T-cell (primary cell): ENCODE measurements at places on chromosomes 6 and 20.

GRCh38 chr6:56547687-56548086, 95.0 kb downstream of the DST start:
- H3K4me3 ChIP-seq: no peak overlapping the region
- no peak for DNase-seq
- no peaks in the 10 kb centered on the region for H3K4me1 ChIP-seq
- no peaks in the 10 kb centered on the region for H3K36me3 ChIP-seq
- H3K27me3 ChIP-seq: peaks cover 2% of the 10 kb centered on the region

- no peak for DNase-seq
- no peaks in the 10 kb centered on the region for H3K27me3 ChIP-seq
- H3K27ac ChIP-seq: no peak overlapping the region
Measured at GRCh38 chr6:132499757-132500156, 13.2 kb downstream of the STX7 start.

GRCh38 chr20:641516-641875, 11.5 kb downstream of the SRXN1 start:
- no peak for DNase-seq
- no peak overlapping the region for H3K27ac ChIP-seq
- H3K27me3 ChIP-seq: no peaks in the 10 kb centered on the region
- H3K36me3 ChIP-seq: no peaks in the 10 kb centered on the region
- peaks cover 15% of the 10 kb centered on the region for H3K4me1 ChIP-seq

DNA sequence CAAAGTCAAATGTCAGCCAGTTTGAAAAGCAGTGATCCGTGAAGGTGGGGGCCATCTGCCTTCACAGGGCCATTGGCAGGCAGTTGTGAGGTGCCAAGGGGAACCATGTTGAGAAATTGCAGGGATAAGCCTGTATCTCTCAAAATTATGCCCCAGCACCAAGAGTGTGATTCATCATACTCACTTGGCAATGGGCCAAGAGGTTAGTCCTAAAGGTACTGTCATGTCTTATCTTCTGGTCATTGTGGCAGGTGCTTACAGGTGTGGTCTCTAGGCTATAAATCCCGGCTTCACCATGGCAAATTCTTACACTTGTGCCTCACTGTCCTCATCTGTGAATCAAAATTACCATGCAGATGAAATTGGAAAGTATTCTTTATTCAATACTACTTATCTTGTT, 150.7 kb upstream of the LAMP5 start:
- H3K36me3 ChIP-seq: no peaks in the 10 kb centered on the region
- H3K4me3 ChIP-seq: no peak overlapping the region
- no peak for DNase-seq
- H3K27ac ChIP-seq: no peak overlapping the region
- no peaks in the 10 kb centered on the region for H3K4me1 ChIP-seq

DNA sequence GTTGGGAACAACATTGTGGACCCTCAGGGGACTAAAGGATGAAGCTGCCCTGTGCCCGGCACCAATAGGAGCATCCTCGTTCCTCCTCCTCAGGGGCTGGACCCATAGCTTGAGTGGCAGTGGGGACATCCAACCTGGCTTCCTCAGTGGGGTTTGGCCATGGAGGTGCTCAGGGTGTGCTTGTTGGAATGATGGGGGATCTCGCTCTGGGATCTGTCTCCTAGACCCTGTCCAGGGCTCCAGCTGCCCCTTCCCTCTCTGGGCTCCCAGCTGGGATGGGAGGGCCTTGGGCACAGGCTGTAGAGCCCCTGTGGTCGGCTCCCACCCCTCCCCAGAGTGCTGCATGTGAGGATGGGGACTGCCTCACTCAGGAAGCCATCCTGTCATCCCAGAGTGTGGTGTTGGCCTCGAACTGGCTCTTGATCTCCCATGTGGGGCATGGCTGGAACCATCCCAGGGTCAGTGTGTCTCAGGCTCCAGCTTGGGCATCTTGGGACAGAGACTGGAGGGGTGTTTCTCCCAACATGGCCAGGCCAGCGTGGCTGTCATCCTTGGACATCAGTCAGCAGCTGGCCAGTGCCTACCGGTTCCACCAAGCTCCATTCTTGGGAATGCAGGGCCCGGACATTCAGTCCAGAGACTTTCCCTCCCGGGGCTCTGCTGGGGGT, 9.5 kb upstream of the MYT1 start:
- H3K27ac ChIP-seq: no peak overlapping the region
- DNase-seq: no peak
- H3K27me3 ChIP-seq: peaks cover 39% of the 10 kb centered on the region
- no peaks in the 10 kb centered on the region for H3K36me3 ChIP-seq
- no peak overlapping the region for H3K4me3 ChIP-seq

DNA sequence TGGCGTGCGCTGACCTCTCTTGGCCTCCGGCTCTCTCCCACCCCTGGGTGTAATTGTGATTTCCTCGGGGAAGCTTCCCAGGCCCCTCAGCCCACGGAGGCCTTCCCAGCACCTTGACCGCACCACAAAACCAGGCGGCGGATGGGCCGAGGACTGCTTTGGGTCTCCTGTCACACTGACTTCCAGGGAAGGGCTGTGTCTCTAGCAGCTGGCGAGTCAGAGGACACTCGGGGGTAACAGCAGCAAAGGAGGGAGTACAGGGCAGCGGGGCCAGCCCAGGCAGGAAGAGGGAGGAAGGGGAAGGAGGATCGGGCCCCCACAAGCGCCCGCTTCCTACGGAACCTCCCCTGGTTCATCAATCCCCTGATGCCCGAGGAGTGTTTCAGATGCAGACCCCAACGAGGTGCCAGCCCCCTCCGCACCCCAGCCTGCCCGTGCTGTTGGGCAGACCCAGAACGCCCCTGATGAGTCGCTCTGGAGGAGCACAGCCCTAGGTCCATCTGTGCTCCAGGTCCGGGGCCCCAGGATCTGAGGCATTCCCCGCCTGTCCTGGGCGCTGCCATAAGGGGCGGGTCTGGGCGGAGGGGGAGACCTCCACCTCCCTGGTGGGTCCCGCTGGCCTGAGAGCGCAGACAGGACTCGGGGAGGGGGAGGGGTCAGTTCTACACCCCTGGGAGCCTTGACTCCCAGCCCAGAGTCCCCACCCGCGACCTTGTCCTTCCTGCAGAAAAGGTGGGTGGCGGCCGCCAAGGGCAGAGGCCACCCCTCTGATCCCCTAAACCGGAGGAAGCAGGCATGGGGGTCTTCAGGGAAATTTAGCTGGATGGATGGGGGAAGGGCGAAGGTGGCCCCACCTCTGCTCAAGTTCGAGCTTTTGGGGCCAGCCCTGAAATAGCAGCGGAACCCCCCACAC, 956 bp downstream of the CHRNA4 start:
- no peaks in the 10 kb centered on the region for H3K27me3 ChIP-seq
- no peak overlapping the region for H3K4me3 ChIP-seq
- no peak overlapping the region for H3K27ac ChIP-seq
- H3K36me3 ChIP-seq: no peaks in the 10 kb centered on the region
- no peaks in the 10 kb centered on the region for H3K4me1 ChIP-seq

DNA sequence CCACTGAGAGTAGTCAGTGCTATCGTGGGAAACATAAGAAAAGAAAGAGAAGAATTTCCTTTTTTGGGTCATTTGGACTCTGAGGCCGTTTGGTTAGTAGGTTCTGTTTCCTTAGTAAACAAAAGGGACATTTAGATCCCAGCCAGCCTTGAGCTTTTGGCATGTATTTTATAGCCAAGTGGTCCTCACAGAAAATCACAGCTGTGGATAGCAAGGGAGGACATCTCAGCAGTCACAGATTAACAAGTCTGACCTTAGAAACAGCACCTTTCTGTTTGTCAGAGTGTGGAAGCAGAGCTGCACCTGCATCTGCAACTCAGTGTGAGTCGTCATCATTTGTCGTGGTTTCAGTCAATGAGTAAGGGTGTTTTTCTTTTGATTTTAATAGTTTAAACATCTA, 40.5 kb downstream of the FAM120B start:
- H3K27ac ChIP-seq: no peak overlapping the region
- no peak overlapping the region for H3K4me3 ChIP-seq
- H3K36me3 ChIP-seq: peaks cover 50% of the 10 kb centered on the region
- H3K4me1 ChIP-seq: no peaks in the 10 kb centered on the region

- peaks cover 7% of the 10 kb centered on the region for H3K27me3 ChIP-seq
- no peaks in the 10 kb centered on the region for H3K4me1 ChIP-seq
- H3K4me3 ChIP-seq: no peak overlapping the region
- no peak overlapping the region for H3K27ac ChIP-seq
- no peak for DNase-seq
Measured at GRCh38 chr6:148285205-148285604, 57.4 kb upstream of the SASH1 start.

- no peaks in the 10 kb centered on the region for H3K27me3 ChIP-seq
- no peaks in the 10 kb centered on the region for H3K4me1 ChIP-seq
- no peak for DNase-seq
Measured at GRCh38 chr6:4253604-4254231, 118.3 kb upstream of the ECI2 start.

DNA sequence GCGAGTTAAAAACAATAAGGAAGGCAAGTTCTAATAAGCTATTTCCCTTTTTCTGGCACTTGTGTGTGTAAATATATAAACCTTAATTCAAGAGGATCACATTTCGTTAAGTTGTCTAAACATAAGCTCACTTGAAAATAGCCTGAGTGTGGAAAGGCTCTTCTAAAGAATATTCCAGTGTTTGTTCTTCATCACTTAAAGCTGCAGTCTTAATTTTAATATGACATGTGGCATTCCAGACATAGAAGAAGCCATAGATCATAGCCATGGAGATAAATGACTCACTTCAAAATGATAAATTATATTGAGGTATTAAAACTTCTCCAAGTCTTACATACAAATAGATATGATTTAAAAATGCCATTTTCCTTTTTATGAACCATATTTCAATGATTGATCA, 42.1 kb downstream of the IYD start:
- no peaks in the 10 kb centered on the region for H3K36me3 ChIP-seq
- no peaks in the 10 kb centered on the region for H3K4me1 ChIP-seq
- DNase-seq: no peak
- no peak overlapping the region for H3K27ac ChIP-seq
- H3K27me3 ChIP-seq: no peaks in the 10 kb centered on the region

- DNase-seq: no peak
- H3K4me3 ChIP-seq: no peak overlapping the region
- H3K36me3 ChIP-seq: no peaks in the 10 kb centered on the region
Measured at GRCh38 chr6:13124131-13124530, 204.2 kb downstream of the TBC1D7 start.

GRCh38 chr6:33333666-33334065, 16.1 kb upstream of the ZBTB22 start:
- no peak overlapping the region for H3K4me3 ChIP-seq
- H3K27me3 ChIP-seq: no peaks in the 10 kb centered on the region
- no peaks in the 10 kb centered on the region for H3K36me3 ChIP-seq
- DNase-seq: no peak

DNA sequence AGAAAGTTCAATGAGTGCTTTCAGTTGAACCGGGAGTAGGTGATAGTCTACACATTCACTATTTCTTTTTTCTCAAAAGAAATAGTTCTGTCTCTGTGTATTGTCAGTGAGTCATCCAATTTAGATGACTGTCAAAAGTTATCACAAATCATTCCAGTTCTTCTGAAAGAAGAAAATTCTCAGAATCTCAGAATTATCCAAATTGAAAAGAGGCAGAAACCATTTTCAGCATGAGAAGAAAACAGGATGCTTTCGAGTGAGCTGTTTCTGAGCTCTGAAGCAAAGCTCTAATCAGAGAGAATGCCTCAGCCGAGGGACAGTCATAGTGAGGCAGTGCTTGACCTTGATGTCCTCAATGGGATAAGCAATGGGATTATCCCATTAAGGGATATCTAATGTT, 97.9 kb downstream of the HUS1B start:
- H3K27me3 ChIP-seq: no peaks in the 10 kb centered on the region
- no peak overlapping the region for H3K4me3 ChIP-seq
- H3K27ac ChIP-seq: no peak overlapping the region
- no peaks in the 10 kb centered on the region for H3K4me1 ChIP-seq
